Stimulated activated CD4-positive, alpha-beta T cell treated with anti-CD3 and anti-CD28 coated beads, Interleukin-15, amount 100 ng/mL, for 48 hours (primary cell): ENCODE measurements at places on chromosomes 1 and 21.

DNA sequence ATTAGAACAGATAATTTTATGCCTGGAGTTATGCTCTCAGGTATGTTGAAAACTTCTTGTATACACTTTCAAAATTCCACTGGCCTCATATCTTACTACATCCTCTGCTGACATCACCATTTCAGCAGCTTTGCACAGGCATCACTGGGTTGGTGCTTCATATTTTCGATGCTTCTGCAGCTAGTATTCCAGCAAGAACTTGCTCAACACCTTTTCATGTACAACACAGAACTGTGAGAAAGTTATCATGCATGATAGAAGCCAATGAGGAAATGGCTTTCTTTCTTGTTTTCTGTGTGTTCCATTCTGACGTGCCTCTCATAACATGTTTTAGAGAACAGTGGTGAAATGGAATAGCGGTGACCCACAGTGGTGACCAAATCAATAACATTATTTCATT, 5.1 kb upstream of the GBP5 start:
- no peak for DNase-seq

DNA sequence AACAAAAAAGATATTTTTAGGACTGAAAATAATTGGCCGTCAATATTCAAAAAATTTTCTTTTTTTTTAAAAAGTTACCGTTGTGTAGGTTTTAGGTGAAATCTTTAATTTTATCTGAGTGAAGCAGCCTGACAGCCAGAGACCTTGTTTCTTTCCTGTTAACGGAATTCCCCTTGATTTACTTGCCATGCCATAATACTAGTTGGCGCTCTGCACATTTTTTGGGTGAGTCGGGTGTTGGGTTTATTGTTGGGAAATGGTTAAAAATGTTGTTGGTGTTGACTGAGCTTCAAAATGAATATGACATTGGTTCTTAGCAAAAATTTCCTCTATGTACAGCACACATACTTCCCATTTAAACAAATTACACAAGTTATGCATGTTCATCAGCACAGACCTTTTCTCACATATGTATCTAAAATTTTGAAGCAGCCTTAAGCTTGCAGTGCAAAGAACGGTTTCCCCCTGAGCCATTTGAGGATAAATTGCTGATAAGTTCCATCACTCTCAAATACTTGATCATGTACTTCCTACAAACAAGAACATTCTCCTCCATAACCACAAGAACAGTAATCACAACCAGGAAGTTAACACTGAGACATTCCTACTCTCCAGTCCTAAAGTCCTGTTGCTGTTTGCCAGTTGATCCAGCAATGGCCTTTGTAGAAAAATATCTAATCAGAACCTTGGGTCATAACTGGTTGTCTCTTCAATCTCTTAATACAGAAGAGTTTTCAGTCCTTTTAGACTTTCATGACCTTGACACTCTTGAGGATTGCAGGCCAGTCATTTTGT, 34.2 kb downstream of the CAMTA1 start:
- DNase-seq = no peak

DNA sequence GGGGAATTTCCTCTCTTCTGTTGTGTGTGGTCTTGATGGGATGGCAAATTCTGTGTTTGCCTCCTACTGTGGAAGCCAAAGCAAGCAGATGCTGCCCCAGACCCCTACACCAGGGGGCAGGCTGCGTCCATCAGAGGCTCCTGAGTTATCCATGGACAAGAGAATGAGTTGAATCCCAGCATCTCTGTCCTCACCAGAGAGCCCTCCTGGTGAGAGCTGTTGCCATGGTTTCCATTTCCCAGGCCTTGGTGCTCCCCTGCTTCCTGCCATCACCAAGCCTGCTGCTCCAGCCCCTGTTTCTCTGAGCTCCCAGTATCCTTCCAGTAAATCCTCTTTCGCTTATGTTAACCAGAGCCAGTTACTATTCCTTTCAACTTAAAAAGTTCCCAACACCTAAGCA, 20.4 kb upstream of the GNG12 start:
- DNase-seq = no peak

- DNase-seq = no peak
Observed at GRCh38 chr21:42524341-42525028, 10.8 kb downstream of the SLC37A1 start.

DNA sequence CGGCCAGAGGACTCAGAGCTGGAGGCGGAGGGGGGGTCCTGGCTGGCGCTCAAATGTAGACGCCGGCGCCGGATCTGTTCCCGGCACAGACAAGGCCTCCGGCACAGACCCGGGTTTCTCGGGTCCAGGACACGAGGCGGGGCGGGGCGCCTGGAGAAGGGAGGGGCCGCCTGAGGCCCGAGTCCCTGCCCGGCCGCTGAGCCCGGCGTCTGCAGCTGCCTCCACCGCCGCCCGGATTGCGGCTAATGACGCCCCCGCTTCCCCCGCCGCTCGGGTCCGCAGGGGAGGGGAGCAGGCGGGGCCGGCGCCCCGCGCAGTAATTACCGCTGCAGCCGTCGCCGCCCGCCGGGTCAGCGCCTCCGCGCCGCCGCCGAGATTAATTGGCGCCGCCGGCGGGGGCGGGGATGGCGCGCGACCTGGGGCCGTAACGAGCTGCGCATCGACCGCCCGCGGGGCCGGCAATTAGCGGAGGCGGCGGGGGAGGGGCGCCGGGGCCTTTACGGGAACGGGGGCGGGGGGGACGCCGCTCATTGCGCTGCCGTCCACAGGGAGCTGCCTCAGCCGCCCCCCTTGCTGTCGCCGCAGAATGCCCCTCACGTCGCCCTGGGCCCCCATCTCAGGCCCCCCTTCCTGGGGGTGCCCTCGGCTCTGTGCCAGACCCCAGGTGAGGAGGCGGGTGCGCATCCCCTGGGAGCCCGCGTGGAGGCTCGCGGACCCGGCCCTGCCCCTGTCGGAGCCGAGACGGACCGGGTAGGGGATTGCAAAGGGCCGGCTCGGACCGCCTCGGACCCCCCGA, 17.3 kb downstream of the NOC2L start:
- no peak for DNase-seq

- DNase-seq = no peak
Observed at GRCh38 chr1:235867903-235868469, 1.3 kb upstream of the LYST start.

- DNase-seq = no peak
Observed at GRCh38 chr1:4736254-4736653, 81.8 kb downstream of the AJAP1 start.

GRCh38 chr1:118918940-118919259, 69.2 kb downstream of the TBX15 start:
- DNase-seq = no peak

DNA sequence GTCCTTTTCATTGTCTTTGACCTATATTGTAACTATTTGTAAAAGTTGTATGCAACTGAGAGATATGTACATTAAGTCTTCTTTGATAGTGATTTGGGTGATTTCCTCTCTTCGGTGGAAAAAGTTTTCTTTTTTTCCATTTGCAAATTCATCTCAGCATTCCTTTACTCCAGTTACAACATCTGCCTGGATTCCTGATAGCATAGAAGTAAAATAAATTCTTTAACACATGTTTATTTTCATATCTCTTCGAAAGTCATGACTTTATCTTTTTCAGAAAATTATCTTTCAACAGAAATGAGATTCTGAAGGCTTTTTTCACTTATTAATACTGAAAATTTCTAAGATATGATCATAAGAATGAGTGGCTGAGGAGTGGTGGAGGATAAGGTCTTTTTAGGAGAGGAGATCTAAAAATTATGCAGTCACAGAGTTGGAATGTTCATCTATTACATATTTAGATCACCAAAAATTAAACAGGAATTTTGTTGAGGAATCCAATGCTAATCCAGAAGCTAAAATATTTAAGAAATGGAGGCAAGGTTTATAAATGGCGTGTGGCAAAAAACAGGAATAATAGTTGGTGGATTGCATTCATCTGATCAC, 400.5 kb downstream of the KCNT2 start:
- DNase-seq = no peak
